NCI-H2171 treated with DMSO at 0.1 percent for 48 hours (cell line): ENCODE measurements at places on chromosomes 1 and 21.
A peak's percentile ranks its signal among the peaks of the same experiment; 100 is the strongest.

DNA sequence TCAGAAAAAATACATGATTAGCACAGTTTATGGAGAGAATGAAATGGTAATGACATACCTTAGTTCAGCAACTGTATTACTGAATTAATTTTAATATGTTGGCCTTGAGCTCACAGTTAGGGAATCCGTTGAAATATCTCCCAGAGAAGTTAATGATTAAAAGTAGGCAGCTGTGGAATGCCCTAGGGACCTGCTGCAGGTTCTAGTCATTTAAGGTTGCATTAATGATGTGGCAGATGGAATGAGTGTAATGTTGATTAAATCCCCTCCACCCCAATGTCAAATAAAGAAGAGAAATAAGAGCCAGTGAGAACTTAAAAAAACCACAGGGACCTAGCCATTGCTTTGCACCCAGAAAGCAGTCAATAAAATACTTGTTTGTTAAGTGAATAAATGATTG lies 40.3 kb upstream of the TRIM45 start:
- DNase-seq = peak; percentile 71

DNA sequence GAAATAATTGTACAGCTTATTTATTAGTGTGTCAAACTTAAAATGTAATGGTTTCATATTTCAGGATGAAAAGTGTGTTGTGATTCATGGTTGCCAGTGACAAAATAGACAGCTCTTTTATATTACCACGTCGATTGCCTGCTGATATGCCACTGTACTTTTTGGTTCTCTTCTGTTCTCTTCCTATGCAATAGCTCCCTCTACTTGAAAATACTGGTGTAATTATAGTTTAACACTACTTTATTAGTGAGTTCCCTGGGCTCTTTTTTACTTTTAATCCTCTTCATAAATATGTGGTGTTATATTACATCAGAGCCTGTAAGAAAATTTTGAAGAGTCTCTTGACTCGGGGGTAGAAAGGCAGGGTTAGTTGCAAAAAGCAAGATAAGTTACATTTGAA lies 111.3 kb downstream of the PATJ start:
- DNase-seq = peak; percentile 79

DNA sequence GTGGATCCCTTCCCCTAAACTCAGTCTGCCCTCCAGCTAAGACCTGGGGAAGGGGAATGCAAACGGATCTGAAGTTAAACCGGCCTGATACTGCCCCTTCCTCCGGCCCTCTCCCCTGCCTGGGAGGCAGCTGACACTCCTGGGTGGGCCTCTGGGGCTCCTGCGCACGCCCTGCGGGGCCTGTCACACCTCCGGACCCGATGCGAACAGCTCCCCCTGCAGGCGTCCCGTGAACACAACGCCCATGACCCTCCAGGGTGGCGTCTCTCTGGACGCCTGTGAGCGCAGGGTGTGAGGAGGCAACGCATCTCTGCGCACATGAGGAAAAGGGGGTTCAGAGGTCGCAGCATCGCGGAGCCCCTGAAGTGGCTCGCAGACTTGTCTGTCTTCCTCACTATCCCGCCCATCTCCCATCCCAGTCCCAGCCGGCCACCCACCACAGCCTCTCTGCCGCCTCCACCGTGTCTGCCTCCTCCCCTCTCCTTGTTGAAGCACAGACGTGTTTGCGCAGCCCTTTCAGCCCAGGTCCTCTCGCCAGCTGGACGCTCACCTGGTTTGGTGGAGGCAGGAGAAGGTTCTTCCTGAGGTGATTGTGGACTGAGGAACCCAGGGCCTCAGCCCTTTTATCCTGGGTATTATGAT lies 421 bp upstream of the LCE3A start:
- no peak for DNase-seq

- DNase-seq = no peak
Measured at GRCh38 chr1:247408100-247408499, 7.9 kb upstream of the NLRP3 start.

DNA sequence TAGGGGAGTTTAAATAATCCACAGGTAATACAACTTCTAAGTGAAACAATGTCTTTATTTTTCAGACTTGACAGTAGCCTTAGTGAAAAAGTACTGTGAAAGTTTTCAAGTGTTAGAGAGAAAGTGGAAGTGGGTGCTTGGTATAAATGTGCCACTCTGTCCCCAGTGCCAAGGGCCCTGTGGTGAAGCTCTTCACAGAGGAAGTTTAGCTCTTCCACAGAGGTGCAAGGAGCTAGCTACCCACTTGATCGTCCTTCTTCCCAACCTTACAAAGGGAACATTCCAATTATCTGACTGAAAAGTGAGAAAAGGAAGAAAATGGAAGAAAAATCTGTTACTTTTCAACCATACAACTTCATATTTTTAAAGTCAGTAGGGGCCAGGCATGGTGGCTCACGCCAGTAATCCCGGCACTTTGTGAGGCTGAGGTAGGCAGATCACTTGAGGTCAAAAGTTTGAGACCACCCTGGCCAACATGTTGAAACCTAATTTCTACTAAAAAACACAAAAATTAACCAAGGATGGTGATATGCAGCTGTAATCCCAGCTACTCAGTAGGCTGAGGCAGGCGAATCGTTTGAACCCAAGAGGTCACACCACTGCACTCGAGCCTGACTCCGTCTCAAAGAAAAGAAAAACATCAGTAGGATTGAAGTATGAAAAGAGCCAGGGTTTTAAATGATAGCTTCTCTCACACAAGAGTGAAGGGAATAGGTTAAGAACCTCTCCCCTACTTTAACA lies 41.0 kb upstream of the PTPRC start:
- no peak for DNase-seq

- DNase-seq = no peak
Measured at GRCh38 chr1:37944086-37944763, 2.6 kb downstream of the INPP5B start.

- DNase-seq = no peak
Measured at GRCh38 chr21:24220446-24220845, 1386.8 kb downstream of the MRPL39 start.

- no peak for DNase-seq
Measured at GRCh38 chr1:53677486-53677885, 61.5 kb downstream of the GLIS1 start.

DNA sequence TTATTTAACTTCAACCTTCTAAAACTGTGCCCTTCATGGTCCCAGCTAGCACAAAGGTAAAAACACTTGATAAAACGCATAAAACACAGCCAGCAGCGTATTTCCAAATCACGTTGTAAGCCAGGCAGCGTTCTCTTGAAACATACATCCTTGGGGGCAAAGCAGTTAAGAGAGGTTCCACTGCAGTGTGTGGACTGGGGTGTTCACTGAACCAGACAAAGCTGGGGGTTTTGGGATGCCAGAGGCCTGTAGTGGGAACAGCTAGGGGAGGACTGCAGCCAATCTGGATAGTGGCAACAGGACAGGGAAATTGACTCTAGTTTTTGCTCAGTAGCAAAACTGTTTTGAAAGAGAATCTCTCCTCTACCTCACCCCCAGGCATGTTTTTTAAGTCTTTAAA lies 21.5 kb upstream of the ATP5PO start:
- no peak for DNase-seq

- no peak for DNase-seq
Measured at GRCh38 chr1:247551721-247552120, 2.8 kb downstream of the GCSAML start.

DNA sequence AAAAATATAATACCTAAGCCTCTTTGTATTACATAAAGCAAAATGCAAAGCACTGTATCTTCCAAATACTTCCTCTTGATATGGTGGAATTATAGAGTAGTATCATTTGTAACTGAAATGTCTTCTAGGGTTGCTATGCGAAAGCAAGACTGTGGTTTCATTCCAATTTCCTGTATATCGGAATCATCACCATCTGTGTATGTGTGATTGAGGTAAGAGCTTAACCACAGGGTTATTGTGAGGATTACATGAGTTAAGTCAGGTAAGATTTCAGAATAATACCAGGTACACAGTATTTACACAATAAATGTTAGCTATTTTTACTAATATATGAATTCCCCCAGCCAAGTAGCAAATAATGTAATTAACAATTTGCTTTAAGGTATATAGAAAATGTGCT lies 24.7 kb downstream of the CD53 start:
- DNase-seq = no peak

DNA sequence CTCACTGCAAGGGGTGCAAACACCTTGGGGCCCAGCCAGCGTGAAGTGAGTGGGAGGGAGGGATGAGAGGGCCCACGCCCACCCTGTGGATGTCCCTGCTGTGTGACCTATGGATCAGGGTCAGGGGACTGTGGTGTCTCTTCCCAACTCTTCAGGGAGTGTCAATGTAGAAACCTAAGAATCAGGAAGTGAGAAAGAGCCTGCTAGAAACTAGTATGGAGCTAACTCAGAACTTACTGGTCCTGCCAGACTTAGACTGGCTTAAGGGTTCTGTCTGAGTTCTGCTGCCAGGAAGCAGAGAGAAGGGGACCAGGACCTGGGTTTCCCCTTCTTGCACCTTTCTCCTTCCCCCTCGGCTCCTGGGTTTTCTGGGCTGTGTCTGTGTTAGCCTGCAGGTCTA lies 1.8 kb upstream of the IL10 start:
- DNase-seq = no peak

DNA sequence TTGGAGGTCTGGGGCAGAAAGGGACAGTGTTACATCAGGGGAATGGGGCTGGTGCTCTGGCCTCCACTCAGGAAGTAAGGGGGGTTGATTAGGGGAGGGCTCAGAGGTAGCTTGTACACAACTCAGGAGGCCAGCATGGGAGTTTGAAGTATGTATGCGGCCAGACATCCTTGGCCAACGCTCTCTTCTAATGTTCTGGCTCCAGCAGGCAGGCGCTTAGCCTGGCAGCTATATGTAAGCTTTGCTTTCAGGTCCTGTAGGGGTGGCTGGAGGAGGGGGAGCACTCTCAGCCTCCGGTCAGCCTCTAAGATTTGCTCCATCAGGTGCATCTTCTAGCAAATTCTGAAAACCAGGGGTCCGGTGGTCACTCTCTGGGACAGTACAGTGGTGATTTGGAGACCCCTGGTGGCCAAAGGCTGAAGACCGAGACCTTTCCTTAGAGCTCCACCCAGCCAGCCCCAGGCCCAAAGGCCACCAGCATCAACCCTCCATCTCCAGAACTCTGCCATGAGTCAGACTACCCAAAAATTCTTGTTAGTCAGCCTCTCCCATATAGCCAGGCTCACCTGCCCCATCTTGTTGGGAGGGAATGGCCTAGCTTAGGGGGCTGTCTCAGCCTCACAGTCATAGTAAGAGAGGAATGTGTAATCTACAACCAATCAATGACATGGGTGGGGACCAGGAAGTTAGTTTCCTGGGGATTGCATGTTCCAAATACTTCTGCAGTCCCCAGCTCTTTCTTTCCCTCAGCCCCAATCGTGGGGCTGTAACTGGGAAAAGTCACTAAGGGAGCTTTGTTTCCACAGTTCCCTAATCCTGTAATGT lies 9.7 kb upstream of the COL8A2 start:
- no peak for DNase-seq

- DNase-seq = peak; percentile 40
Measured at GRCh38 chr1:46131093-46131492, 1.3 kb downstream of the PIK3R3 start.

- no peak for DNase-seq
Measured at GRCh38 chr1:225855503-225856300, 26.5 kb downstream of the TMEM63A start.

GRCh38 chr1:162385280-162385623 lies 3.7 kb downstream of the C1orf226 start:
- DNase-seq = no peak

DNA sequence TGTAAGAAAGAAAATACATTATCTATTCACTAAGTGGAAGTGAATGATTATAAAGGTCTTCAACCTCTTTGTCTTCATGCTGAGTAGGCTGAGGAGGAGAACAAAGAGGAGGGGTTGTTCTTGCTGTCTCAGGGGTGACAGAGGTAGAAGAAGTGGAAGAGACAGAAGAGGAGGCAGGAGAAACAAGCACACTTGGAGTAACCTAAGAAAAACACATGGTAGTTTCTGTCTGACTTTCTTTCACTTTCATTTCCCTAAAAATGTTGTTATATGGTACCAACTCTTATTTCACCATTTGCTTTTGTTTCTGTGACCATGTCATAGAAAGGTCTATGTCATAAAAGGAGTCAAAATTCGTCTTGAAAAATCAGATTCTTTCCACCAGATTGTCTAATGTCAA lies 696.6 kb upstream of the BRINP3 start:
- no peak for DNase-seq

- no peak for DNase-seq
Measured at GRCh38 chr1:235161685-235162327, 756 bp upstream of the RBM34 start.

GRCh38 chr1:29838738-29839320 lies 602.5 kb downstream of the PTPRU start:
- DNase-seq = no peak

DNA sequence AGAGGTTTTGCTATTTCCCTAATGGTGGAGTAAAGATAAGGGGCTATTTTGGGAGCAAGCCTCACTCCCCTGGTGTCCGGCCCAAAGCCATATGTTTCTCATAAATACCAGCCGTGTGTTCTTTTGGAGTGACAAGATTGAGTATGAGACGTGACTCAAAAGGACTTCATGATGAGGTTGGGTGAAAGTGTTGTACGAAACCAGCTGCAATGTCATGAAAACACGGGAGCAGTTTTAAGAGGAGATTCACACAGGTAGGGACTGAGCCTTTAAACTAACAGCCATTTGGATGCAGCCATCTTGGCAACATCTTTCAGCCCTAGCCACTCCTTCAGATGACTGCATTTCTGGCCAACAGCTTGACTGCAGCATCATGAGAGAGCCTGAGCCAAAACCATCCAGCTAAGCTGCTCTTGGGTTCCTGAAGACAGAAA lies 532.3 kb upstream of the USP24 start:
- no peak for DNase-seq

DNA sequence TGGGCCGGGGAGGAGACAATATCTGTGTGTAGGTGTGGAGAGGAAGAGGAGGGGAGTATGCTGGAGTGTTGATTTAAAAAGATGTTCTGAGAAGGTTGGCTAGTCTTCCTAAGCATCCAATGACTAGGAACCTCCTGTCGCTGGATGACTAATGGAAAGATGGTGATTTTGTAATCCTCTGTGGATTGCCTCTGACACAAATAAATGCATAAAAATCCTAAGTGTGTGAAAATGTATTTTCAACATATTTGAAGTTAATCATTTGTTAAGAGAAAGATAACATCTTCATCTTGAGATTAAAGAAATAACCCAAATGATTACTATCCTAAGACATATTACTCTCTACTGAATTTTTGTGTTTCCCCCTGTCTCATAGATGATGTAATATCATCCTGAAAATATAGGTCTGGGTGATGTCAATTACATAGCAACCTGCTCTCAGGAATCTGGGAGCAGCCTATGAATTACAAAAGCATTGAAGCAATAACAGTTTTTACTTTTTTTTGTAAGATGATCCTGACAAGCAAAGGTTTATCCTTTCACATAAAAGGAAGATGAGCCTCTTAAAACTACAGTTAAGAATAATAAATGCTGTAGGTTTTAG lies 220.5 kb upstream of the MAP1LC3C start:
- DNase-seq = no peak

GRCh38 chr1:210631399-210631798 lies 302.7 kb downstream of the HHAT start:
- no peak for DNase-seq

- DNase-seq = no peak
Measured at GRCh38 chr1:112304612-112305011, 91.4 kb upstream of the CTTNBP2NL start.
